ENCODE measurements at places on chromosomes 4 and X.
A peak's percentile ranks its signal among the peaks of the same experiment; 100 is the strongest.

DNA sequence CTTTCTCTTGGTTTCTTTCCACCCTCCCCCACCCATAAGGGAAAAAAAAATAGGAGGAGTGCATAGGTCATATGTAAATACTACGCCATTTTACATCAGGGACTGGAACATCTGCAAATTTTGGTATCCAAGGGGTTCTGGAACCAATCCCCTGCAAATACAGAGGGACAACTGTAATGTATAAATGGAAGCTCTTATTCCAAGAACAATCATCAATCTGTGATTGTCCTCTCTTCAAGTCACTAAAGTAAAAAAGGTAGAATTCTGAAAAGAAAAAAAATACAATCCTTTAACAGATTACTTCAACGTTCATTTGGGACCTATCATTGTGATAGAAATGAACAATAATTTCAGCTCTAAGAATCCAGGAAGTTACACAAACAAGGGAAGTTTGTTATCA, 13.6 kb downstream of the PPA2 start:
- DNase-seq: no peak

DNA sequence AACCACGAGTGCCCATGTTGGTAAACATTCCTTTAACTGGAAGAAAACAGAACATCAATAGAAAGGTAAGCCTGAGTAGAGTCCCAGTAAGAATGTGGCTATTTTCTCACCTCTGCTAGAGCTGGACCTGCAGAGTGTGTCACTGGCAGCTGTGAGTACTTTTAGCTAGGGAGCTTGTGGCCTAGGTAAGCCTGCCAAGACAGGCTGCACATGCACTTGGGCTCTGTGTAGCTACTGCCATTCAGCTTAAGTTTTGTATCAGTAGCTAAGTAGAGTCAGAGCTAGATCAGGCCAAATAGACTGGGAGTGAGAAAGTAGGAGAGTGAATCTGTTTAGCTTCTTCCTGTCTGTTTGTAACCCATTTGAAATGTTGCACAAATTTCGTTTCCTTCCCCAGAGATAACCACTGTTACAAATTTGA, 35.3 kb downstream of the RBPJ start:
- DNase-seq: no peak

- no peak for DNase-seq
These were observed 120.7 kb downstream of the NEXMIF start for GRCh38 chrX:74804574-74804973.

DNA sequence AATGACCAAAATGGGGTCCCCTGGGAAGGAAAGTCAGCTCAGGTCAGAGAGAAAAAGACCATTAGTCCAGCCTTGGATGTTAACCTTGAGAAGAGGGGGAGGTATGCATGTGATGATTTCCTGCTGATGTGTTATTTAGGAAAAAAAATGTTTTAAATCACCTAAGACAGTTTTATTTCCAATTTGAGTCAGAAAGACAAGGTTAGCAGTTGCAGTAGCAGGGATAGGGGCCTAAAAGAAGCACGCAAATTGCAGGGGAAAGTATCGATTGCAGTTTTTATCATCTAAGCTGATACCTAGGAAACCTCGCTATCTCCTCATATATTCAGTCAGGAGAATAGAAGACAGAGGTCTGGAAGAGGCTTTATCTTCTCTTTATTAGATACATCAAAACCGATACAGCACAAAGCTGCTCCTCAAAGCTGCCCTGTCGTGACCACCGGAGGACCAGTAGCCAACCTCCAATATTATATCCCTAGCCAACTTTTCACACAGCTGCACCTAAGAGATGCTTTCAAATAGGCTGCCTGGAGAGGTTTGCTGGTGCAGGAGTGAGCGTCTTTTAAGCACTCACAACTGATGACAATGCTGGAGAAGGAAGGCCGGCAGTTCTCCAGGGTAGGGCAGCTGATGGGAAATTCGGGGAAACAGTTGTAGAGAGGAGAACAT, 289.4 kb downstream of the INPP4B start:
- no peak for DNase-seq

DNA sequence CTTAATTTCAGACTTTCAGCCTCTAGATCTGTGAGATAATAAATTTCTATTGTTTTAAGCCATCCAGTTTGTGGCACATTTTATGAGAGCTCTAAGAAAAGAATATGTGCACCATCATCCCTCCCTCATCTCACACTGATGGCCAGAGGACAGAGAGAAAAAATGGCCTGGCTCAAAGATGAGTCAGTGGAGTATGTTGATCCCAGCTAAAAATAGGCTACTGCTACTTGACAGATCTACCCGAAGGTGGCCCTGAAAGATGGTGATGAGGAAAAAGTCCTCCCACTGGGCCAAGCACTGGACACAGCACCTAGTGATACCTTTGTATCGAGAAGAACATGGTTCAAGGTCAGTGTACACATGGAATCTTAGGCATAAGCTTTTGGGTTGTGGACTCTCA, 38.2 kb upstream of the DCTD start:
- DNase-seq: no peak

- DNase-seq: no peak
These were observed 215.4 kb upstream of the PGRMC2 start for GRCh38 chr4:128502818-128503527.

- DNase-seq: no peak
These were observed 39.7 kb downstream of the PRSS12 start for GRCh38 chr4:118313098-118313497.

- peak; percentile 51 for DNase-seq
These were observed 103.6 kb upstream of the BCOR start for GRCh38 chrX:40201329-40201885.

Data from CD4-positive, alpha-beta T cell treated with Interleukin-15 for 1 hour (primary cell).